ENCODE measurements at places on chromosomes 5 and 9.

DNA sequence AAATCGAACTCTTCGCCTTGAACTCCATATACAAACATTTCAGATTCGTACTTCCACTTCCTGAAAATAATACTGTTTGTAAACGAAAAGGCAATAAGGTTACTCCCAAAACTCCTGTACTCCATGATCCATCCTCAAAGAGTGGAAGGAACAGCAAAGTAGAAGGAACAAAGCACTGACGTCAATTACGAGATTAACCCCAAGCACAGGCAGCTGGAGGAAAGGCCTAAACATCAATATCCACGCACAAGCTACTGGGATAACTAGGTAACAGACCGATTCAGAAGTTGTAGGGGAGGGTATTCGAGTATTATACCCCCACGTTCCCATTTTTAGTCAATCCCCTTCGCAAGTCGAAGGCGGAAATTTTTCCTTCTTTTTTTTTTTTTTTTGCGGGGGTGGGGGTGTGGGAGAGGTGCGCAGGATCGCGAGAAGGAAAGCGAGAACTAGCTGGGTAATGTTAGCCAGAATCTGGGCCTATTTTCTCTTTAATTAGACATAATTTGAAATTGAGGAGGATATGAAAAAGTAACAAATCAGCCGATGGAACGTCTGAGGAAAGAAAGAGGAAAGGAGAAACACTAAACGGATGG is 909 bp downstream of the AFF4 start:
- peak; percentile 81 for DNase-seq

- DNase-seq: no peak
These were observed 147.5 kb downstream of the CAVIN4 start for GRCh38 chr9:100725371-100725770.

- no peak for DNase-seq
These were observed 40.0 kb downstream of the EBF1 start for GRCh38 chr5:159059722-159060121.

- DNase-seq: peak; percentile 43
These were observed 46.4 kb downstream of the ANXA2R start for GRCh38 chr5:42993516-42994245.

DNA sequence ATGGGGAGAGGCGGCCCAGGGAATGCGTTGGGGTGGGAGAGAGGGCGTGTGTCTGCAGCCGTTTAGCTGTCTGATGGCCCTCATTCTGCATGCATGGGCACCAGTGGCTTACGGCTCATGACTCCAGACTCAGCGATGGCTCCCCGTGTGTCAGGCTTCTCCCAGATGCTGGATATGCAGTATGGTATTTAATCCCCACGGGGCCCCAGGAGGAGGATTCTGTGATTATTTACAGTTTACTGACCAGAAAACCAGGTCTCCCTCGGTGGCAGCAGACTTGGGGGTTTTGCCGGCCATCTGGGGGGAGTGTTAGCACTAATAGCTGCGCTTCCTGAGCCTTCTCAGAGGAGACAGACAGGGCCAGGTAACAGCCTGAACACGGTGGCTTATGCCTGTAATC is 4.3 kb downstream of the PRDM12 start:
- DNase-seq: no peak

DNA sequence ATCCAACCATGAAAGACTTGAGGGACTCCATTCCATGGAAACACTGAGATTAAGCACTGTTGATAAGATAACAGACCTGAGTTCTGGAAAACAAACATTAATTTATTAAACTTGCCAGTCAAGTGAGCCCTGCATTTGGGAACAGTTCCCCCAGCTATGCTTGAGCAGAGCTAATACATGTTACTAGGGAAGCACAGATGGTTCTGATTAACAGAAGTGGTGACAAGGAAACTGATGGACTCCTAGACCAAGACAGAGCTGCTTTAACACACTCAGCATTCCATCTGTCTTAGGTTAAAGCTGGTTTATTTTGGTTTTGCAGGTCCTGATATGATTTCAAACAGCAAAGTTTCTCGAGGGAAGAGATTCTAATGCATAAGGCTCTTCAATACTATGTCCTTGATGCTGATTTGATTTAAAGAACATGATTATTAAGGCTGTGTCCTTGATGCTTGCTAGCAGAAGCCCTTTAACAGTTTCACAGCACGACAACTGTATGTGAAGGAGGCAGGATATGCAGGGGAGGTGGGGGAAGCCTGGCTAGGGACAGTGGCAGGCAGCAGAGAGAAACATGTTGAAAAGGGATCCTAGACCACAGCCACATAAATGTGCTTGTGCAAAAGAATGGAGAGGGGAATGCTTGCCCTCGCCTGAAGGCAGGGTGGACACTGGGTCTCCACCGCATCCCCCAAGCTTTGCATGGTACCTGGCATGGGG is 66.2 kb downstream of the ACTBL2 start:
- peak; percentile 84 for DNase-seq

DNA sequence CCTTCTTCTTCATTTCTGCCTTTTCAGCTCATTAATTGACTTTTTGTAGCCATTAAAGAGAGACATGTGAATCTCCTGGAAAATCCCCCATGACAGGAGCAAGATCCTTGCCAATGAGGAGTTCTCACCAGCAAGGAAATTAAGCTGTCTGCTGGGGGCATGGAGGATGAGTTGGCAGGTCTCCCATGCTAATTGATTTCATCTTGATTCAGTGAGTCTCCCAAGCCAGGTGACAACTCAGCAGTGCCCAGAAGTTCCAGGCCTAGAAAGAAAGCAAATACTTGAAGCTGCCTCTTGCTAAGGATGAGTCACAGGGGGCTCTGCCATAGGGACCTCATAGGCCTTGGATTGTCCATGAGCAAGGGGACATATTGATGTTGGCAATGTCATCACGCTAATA is 30.0 kb upstream of the ADRA1B start:
- no peak for DNase-seq

DNA sequence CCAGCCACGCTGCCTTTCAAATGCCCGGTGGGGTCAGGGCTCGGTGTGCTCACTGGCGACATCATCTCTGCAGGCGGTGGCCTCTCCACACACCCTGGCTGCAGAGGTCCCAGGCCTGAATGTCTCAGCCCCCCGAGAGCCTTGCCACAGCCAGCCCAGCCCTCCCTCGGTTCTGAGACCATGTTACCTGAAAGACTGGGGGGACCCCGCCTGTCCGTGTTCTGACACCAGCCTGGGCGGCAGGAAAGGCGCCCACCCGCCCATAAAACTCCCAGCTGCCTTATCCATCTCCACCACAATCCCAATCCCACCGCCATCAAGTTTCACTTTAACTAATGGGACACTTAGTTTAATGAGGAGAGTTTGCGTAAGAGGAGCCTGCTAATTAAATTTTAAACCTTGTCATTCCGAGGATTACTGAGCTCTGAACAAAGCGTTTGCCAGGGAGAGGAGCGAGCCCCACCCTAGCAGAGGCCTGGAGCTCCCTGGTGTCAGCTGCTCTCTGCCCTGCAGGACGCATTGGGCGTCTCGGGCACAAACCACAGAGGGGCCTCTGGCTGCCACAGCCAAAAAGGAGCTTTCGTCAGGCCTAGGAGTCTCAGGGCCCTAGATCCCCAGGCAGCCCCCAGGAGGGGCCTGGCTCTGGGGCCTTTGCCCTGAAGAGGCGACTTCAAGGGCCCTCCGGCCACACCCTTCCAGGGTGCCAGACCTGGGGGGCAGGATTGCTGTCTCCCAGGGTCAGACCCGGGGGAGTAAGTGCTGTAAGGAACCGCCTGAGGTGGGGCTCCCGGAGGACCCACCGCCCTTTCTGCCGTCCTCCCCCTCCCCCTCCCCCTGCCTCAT is 15.3 kb downstream of the LHX3 start:
- no peak for DNase-seq

DNA sequence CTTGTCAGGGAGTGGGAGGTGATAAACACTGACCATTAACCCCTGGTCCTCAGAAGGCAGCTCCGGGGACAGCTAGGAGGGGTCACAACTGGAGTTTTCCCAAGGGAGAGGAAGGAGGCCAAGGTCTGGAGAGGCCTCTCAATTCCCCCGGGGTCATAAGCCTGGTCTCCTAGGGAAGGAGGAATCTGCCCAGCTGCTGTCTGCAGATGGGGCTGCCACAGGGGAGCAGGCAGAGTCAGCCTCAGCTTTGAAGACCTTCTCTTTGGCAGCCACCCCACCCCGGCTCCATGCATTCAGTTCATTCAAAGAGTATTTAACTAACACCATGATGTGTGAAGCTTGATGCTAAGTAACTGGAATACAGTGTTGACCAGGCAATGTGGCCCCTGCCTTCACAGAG is 74.6 kb upstream of the HSPA9 start:
- no peak for DNase-seq

GRCh38 chr5:148981353-148981752 is 81.5 kb downstream of the SH3TC2 start:
- no peak for DNase-seq

DNA sequence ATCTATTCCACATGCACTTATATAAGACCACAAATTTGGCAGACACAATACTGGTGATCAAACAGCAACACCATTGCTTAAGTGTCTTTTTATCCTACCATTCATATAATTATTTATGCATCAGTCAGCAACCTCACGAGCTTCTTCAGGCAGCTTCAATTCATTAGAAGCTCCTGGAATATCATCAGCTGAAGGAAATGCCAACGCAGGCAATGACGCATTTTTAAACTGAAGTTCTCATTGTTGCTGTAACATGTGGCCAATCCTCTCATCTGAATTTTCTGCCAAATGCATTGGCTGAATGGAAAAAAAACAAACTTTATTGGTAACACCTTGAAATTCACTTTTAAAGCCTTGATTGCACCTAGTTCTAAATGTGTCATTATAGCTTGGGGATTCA is 376.4 kb upstream of the RGMB start:
- DNase-seq: peak; percentile 81

DNA sequence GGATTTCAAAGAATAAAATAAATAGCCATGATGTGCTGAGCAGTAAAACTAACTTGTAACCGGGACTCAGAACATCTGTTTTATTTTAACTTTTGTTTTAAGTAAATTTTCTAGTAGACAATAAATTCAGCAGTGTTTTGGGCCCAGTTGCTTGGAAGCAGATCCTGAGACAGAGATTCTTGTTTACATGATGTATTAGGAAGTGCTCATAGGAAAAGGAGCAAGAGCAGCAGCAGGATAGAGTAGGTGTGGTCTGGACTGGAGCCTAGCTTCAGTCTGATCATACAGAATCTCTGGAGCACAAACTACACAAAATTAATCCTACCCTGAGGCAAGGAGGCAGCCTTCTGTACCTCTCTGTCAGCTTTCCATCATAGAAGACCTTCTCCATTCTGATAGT is 139.2 kb upstream of the CCNH start:
- no peak for DNase-seq

- no peak for DNase-seq
These were observed 193.1 kb upstream of the PDE4D start for GRCh38 chr5:60086583-60086982.

DNA sequence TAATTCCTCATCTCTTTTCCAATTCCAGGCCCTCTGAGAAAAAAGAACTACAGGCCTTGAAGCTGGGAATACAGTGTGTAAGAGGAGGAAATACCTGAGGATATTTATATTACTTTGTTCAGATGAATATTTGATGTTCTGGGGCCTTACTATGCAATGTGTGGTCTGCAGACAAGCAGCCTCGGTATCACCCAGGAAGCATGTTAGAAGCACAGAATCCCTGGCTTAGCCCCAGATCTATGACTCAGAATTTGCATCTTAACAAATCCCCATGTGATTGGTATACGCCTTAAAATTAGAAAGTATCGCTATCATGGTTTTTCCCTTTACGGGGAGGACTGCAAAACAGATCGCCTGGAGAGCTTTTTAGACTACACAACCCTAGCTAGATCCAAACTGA is 121.0 kb downstream of the JAKMIP2 start:
- no peak for DNase-seq

DNA sequence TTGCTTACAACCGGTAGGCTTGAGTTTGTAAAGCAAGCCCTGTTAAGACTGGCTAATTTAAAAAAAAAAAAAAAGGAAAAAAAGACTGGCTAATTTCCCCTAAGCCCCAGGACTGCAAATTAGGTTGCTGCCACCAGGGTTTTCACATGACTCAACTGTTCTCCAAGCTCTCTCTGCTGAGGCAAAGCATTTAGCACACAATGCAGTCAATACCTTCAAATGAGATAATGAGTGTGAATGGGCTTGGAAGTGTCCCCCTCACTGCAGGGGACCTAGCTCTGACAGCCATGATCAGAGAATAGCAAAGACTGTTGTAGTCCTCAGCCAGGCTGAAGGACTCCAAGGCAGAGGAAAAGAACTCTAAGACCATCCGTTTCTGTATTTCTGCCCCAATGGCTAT is 42.8 kb upstream of the ZSWIM6 start:
- DNase-seq: no peak

GRCh38 chr9:76676857-76677256 is 87.4 kb upstream of the PCA3 start:
- no peak for DNase-seq

GRCh38 chr5:105684799-105685198 is 1985.9 kb downstream of the EFNA5 start:
- no peak for DNase-seq

- peak; percentile 17 for DNase-seq
These were observed 30.7 kb upstream of the PTGS1 start for GRCh38 chr9:122340161-122340560.

DNA sequence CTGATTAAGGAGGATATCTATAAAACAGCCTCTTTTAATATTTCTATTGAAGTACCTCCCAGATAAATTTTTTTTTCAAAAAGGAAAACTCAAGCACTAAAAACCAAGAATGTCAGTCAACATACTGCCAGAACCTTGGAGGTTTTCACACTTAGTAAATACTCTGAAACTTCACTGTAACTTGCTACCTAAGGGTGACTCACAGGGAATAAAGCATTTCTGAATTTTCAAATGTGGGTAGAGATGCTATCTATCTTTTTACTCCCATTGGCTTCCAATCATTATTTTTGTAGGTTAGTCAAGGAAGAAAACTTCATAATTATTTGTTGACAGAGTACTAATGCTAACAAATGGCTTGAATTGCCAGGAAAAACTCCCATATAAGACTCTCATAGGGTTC is 46.1 kb downstream of the SLC25A46 start:
- no peak for DNase-seq

- DNase-seq: peak; percentile 83
These were observed 32.2 kb upstream of the ANGPTL2 start for GRCh38 chr9:127154390-127155191.

GRCh38 chr5:1159774-1160406 is 41.5 kb upstream of the SLC6A19 start:
- DNase-seq: no peak

GRCh38 chr9:116312221-116312620 is 158.6 kb downstream of the PAPPA start:
- DNase-seq: no peak

- no peak for DNase-seq
These were observed 66.5 kb downstream of the CPLANE1 start for GRCh38 chr5:37182667-37183066.

DNA sequence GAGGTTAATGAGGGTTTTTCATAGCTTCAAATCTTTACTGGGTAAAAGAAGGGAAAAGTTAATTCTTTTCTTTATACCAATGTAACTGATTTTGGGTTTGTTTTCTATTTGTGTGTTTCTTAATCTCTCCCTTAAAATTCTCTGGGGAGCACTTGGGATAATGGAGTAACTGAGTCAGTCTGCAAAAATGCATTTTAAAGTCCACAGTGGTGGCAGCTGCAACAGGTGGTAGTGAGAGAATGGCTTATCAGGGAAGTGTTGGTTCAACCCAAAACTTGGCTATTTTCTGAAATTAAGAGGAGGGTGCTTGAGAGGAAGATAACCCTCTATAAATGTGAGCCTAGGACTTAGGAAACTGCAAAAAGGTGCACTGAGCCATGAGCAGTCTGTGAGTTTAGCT is 39.9 kb upstream of the ASTN2 start:
- DNase-seq: no peak

Data from skin of body (tissue), 3 donors.